ENCODE measurements at places on chromosomes 3 and 15. TPM values are rescaled to one million over a fixed set of nuclear protein-coding genes. Genes with fewer than 3 reads are reported as not detected.

The NLGN1 gene
- total RNA-seq = not detected

The P3H2 gene
- total RNA-seq = 33.0 TPM

The CCR9 gene
- total RNA-seq = not detected

The FBXL22 gene
- 0.18 TPM for total RNA-seq

The ST8SIA2 gene
- 0.23 TPM for total RNA-seq

The CATSPER2 gene
- total RNA-seq = 0.56 TPM

The ROPN1 gene
- not detected for total RNA-seq

The PLCL2 gene
- 4.7 TPM for total RNA-seq

The APOD gene
- 0.86 TPM for total RNA-seq

The NR2F2 gene
- 23.9 TPM for total RNA-seq

The SAMMSON gene
- total RNA-seq = not detected

The HRG gene
- total RNA-seq = not detected

The FGD5 gene
- total RNA-seq = not detected

The TTC21A gene
- 2.4 TPM for total RNA-seq

The LAMB2 gene
- 114 TPM for total RNA-seq

The CCDC80 gene
- 61.9 TPM for total RNA-seq

The FMN1 gene
- total RNA-seq = 0.38 TPM

The CD200 gene
- not detected for total RNA-seq

The PLA1A gene
- 0.40 TPM for total RNA-seq

The SHC4 gene
- 0.74 TPM for total RNA-seq

The TEX55 gene
- total RNA-seq = not detected

The PDZRN3 gene
- not detected for total RNA-seq

The KIF7 gene
- total RNA-seq = 3.2 TPM

The ADGRG7 gene
- not detected for total RNA-seq

The ECE2 gene
- not detected for total RNA-seq

The PIERCE2 gene
- total RNA-seq = 4.2 TPM

The TYRO3 gene
- 13.4 TPM for total RNA-seq

The PLOD2 gene
- 113 TPM for total RNA-seq

The IP6K2 gene
- total RNA-seq = 50.1 TPM

The DPPA2 gene
- total RNA-seq = not detected

The PLIN1 gene
- 0.17 TPM for total RNA-seq

The DPPA4 gene
- not detected for total RNA-seq

The USP50 gene
- total RNA-seq = 0.19 TPM

The ETV5 gene
- total RNA-seq = 24.1 TPM

The LTK gene
- total RNA-seq = not detected

The GP5 gene
- not detected for total RNA-seq

The TRH gene
- not detected for total RNA-seq

The MYL3 gene
- total RNA-seq = not detected

The CAPN3 gene
- total RNA-seq = 0.34 TPM

The DUOXA2 gene
- not detected for total RNA-seq

The DLL4 gene
- total RNA-seq = 1.8 TPM

Data from A549 treated with Mapracorat at 1 μM for 4 hours (cell line).